ENCODE measurements at places on chromosomes 13 and 19.

- no peak for DNase-seq
Measured at GRCh38 chr13:87536899-87537298, 134.3 kb upstream of the SLITRK5 start.

DNA sequence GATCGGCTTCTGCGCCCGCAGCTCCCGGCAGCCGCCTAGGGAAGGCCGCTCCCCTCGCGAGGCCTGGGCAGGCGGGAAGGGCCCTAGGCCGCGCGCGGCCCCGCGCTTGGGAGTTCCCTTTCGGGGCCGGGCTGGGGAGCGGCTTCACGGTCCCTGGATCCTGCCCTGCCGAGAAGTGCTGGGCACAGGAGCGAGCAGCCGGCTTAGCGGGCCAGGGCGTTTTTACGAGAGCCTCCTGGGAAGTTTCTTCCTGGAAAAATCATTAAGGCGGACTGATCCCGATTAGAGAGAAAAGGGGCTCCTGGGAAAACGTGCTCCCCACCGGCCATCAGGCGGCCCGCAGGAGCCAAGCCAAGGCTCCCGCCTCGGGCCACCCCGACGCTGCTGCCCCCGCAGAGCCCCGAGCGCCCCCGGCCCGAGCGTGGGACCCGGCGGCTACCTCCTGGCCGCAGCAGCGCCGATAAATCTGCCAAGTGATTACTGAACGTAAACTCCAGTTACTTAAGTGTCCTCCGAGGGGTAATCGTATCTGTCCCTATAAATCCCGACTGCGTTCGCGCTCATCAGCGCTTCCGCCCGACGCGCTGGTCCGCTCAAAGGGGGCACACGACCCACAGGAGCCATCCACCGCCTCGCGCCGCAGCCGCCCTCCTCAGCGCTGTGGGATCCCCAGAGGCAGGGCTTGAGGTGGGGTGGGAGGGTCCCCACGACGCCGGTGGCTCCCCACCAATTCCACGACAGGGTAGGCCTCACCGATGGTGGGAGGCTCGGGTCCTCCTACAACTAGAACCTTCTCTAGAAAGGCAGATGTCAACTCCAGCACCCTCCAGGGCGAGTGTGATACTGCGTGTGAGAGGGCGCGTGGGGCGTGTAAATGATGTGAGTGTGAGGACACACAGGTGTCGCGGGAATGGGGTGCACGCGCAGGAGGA is 2.8 kb downstream of the ZIC5 start:
- DNase-seq: no peak

DNA sequence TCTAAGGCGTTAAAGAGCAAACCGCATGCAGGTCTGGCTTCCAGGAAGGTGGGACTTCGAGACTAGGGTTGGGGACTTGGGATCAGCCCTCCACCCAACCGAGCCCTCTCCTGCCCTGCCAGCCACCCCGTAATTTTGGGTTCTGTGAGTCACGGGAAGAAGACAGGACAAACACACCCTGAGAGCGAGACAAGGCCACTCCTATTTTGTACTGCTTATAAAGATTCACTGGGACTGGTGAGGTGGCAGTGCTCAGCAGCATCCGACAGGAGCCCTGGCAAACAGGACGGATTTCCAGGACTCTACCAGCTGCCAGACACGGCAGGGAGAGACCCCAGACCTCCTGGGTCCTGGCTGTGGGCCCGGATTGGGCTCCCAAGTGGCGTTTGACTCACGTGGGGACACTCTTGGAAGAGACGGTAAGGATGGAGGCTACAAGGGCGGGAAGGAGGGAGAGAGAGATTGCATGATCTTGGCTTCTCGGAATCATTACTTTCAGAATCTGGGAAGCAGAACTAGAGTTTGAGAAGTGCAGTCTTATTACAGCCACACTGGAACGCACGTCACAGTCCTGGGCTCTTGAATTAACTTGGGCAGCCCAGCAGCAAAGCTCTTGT is at the start of gene C5AR2:
TSS of gene C5AR2 (plus strand) at position 245 of the 617 bp plus-strand sequence. CDS start 8,625 bp downstream, outside the sequence.
- no peak for DNase-seq

GRCh38 chr19:5434970-5435641 is 20.1 kb upstream of the ZNRF4 start:
- DNase-seq: no peak

GRCh38 chr19:3269916-3270671 is 45.6 kb downstream of the CELF5 start:
- no peak for DNase-seq

- no peak for DNase-seq
Measured at GRCh38 chr13:41203810-41204209, 9.4 kb upstream of the KBTBD7 start.

- no peak for DNase-seq
Measured at GRCh38 chr19:10896851-10897526, 25.6 kb downstream of the CARM1 start.

GRCh38 chr13:108188260-108188659 is 27.1 kb downstream of the LIG4 start:
- no peak for DNase-seq

- DNase-seq: no peak
Measured at GRCh38 chr13:79486433-79487188, 5.7 kb downstream of the NDFIP2 start.

- DNase-seq: no peak
Measured at GRCh38 chr13:101757446-101758039, 305.1 kb downstream of the ITGBL1 start.

DNA sequence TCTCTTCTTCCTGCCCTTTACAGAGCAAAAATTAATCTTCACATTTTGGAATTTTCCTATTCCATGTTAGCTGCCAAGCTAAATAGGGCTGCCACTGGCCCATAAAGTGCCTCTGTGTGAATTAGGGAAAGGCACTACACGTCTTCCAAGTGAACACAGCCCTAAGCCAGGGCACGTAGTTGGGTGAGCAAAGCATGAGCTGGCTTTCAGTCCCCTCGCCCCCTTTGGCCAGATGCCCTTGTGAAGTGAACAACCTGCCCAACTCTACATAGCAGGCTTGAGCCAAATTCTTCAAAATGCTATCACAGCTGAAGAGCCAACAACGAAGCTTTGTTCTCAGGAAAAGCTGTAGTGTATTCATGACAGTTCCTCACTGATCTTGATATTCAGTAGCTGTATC is 213.1 kb downstream of the OXGR1 start:
- DNase-seq: no peak

Data from T1000 (cell line).